ENCODE measurements at places on chromosomes 1 and 21. TPM values are rescaled to one million over a fixed set of nuclear protein-coding genes. Genes with fewer than 3 reads are reported as not detected.
A peak's percentile ranks its signal among the peaks of the same experiment; 100 is the strongest.

The NSUN4 gene
- total RNA-seq, result 44.4 TPM

The B3GALT2 gene
- total RNA-seq, result 0.07 TPM

The C1orf185 gene
- not detected for total RNA-seq

The CFAP107 gene
- not detected for total RNA-seq

The CR1 gene
- total RNA-seq, result 0.20 TPM

GRCh38 chr1:6391951-6392808 lies 1.4 kb downstream of the ACOT7 start:
- H3K4me3 ChIP-seq, result peak overlapping the region; percentile 91
- H3K27me3 ChIP-seq, result no peaks in the 10 kb centered on the region
- H3K36me3 ChIP-seq, result no peaks in the 10 kb centered on the region
- no peak for DNase-seq
- peak overlapping the region; percentile 91 for H3K27ac ChIP-seq
- peaks cover 20% of the 10 kb centered on the region for H3K4me1 ChIP-seq

- H3K27ac ChIP-seq, result no peak overlapping the region
- H3K27me3 ChIP-seq, result no peaks in the 10 kb centered on the region
- no peaks in the 10 kb centered on the region for H3K4me1 ChIP-seq
- H3K36me3 ChIP-seq, result peaks cover 10% of the 10 kb centered on the region
Observed at GRCh38 chr1:40722622-40723021, 31.1 kb downstream of the NFYC start.

- H3K4me1 ChIP-seq, result no peaks in the 10 kb centered on the region
- H3K27ac ChIP-seq, result no peak overlapping the region
- H3K4me3 ChIP-seq, result no peak overlapping the region
- H3K36me3 ChIP-seq, result peaks cover 60% of the 10 kb centered on the region
- H3K27me3 ChIP-seq, result no peaks in the 10 kb centered on the region
Observed at GRCh38 chr1:32047701-32048100, 25.0 kb upstream of the TMEM39B start.

- peaks cover 79% of the 10 kb centered on the region for H3K36me3 ChIP-seq
- no peak overlapping the region for H3K4me3 ChIP-seq
- no peak overlapping the region for H3K27ac ChIP-seq
- DNase-seq, result no peak
Observed at GRCh38 chr1:109991400-109991925, 6.9 kb downstream of the AHCYL1 start.

DNA sequence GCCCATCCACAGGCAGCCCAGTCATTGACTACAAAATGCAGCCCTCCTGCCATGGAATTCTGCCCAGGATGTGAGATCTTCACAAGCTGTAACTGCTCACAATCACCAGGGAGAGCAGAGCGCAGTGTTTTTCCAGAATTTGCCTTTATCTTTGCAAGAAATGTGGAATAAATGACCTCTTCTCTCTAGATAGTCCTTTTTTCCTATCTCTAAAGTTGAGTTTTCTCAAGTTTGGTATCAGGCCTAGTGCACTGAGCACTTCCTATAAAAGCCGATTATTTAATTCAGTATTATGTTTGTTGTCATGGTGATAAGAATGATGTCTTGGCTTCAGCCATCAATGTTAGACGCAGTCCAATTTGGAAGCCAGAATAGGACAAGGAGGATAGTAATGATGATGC lies 246.9 kb upstream of the IRF2BP2 start:
- peaks cover 4% of the 10 kb centered on the region for H3K4me1 ChIP-seq
- no peaks in the 10 kb centered on the region for H3K36me3 ChIP-seq
- H3K4me3 ChIP-seq, result no peak overlapping the region

GRCh38 chr1:201740086-201740541 lies 88.8 kb upstream of the IPO9 start:
- H3K4me1 ChIP-seq, result peaks cover 14% of the 10 kb centered on the region
- no peak overlapping the region for H3K27ac ChIP-seq
- H3K36me3 ChIP-seq, result no peaks in the 10 kb centered on the region
- DNase-seq, result no peak
- no peak overlapping the region for H3K4me3 ChIP-seq
- peaks cover 45% of the 10 kb centered on the region for H3K27me3 ChIP-seq

DNA sequence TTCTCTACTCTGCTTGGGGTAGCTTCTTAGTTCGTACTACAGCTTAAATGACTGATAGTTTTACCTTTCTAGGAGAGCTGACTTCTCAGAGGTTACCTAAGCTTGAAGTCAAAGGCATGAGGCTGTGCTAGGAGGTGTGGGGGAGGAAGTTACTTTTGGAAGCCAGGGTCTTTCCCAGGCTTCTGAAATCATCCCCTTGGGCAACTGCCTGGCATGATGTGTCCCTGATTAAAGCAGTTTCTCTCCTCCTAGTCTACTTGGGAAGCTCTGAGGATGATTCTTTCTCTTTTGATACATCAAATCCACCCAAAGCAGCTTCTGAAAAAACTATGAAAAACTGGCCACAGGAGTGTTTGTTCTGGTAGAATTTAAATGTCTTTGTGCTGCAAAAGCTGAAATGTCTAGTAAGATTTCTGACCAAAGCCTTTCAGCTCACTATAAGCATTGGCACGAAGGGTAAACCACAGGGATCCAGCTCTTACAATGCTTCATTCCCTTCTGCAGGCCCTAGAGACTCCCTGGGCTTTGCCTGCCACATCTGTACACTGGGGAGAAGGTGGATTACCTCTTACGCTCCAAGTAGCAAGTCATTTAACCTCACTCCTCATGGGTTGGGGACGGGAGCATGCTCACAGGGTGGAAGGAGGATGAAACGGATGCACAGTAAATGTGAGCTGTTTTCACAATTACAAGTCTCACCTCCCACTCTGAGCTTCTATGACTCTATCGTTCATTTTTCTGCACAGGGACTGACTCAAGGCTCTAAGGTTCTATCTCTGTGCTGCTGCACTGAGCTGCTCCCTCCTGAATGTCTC lies 59.6 kb downstream of the RUNX1 start:
- no peak for DNase-seq
- no peaks in the 10 kb centered on the region for H3K27me3 ChIP-seq
- H3K4me1 ChIP-seq, result peaks cover 51% of the 10 kb centered on the region
- no peaks in the 10 kb centered on the region for H3K36me3 ChIP-seq
- no peak overlapping the region for H3K4me3 ChIP-seq
- no peak overlapping the region for H3K27ac ChIP-seq

DNA sequence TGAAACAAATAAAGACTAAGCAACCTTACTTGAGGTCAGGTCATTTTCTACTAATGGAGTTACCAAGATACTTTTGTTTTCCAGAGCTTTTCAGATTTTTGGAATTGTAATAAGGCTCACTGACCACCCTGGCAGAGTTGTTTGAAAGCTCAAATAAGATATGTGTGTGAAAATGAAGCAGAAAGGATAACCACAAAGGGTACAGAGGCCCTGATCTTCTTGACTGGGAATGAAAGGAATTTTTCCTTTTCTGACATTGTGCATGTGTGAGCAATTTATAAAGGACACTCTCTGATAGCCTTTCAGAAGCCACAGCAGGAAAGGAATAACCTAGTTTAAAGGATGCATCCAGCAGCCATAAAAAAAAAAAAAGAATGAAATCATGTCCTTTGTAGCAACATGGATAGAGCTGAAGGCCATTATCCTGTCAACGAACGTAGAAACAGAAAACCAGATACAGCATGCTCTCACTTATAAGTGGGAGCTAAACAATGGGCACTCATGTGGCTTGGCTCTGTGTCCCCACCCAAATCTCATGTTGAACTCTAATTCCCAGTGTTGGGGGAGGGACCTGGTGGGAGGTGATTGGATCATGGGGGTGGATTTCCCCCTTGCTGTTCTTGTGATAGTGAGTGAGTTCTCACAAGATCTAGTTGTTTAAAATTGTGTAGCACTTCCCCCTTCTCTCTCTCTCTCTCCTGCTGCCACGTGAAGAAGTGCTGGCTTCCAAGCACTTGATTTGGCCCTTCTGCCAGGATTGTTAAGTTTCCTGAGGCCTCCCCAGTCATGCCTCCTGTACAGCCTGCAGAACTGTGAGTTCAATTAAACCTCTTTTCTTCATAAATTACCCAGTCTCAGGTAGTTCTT lies 3.1 kb upstream of the SRP9 start:
- H3K36me3 ChIP-seq, result peaks cover 15% of the 10 kb centered on the region
- H3K4me3 ChIP-seq, result no peak overlapping the region
- no peak for DNase-seq
- peaks cover 12% of the 10 kb centered on the region for H3K4me1 ChIP-seq
- no peaks in the 10 kb centered on the region for H3K27me3 ChIP-seq

DNA sequence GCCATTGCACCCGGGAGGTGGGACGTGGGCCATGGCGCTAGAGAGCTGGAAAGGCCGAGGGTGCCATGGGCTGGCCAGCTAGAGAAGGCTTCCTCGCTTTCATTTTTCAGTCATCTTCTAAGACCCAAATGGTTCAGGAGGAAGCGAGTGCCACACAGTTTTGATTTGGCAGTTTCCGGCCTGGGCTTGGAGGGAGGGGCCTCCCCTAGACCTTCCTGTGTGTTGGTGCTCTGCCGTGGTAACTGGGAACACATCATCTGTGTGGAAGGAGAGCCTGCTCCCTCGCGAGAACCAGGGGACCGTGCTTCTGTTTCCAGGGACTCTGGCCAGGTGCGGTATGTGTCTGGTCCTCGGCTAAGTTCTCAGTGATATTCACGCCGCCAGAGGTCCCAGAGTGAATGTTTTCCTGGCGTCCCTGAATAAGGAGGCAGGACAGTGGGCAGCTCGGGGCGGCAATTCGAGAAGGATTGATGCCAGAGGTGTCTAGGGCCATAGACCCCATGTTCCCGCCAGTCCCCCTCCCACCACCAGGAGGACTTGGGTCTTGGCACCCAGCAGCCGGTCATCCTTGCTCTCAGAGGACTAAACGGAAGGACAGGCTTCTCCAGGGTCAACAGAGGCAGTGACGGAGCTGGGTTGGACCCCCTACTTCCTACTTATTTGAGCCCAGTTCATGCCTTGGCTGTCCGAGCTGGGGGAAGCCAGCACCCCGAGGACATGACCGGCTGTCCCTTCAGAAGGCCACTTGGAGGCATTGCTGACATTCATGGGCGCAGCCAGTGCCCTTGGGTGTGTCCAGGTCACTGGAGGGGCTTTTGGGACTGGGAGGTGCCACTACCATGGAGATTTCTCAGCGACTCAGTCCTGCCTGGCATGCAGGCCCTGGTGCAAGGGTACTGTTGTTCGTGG lies 2.7 kb upstream of the NPHP4 start:
- peaks cover 62% of the 10 kb centered on the region for H3K4me1 ChIP-seq
- no peaks in the 10 kb centered on the region for H3K27me3 ChIP-seq
- H3K36me3 ChIP-seq, result peaks cover 19% of the 10 kb centered on the region
- no peak for DNase-seq
- no peak overlapping the region for H3K4me3 ChIP-seq

- no peak overlapping the region for H3K4me3 ChIP-seq
- DNase-seq, result no peak
- H3K4me1 ChIP-seq, result peaks cover 7% of the 10 kb centered on the region
- no peaks in the 10 kb centered on the region for H3K36me3 ChIP-seq
- no peaks in the 10 kb centered on the region for H3K27me3 ChIP-seq
Observed at GRCh38 chr1:31870086-31870736, 54.4 kb upstream of the SPOCD1 start.

DNA sequence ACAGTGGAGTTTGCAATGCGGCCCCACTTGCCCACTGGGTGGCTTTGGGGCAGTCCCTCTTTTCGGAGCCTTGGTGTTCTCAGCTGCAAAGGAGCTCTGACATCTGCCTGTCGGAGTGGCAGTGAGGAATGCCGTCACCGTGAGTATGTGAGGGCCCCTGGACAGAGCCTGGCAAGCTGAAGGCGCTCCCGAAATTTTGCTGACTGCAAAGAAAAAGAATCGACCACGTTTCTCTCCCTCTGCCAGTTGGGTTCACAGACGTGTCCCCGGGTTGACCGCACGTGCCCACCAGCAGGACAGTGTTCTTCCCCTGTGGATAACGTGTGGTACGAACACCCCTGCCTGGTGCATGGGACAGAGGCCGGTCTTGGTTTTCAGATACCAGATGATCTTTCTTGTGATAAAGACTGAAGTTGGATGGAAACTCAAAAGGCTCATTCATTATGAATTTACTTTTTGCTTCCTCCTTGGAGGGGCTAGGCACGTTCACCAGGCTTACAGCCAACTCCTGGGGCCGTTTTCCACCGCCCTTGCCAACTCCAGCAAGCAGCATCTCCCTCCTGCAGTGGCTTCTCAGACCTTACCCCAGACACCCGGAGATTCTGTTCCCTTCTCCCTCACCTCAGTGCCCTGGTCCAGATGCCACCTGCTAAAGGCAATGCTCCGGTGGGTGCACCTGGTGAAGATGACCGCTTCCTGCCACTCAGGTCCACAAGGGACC lies 29.7 kb downstream of the ECE1 start:
- H3K4me3 ChIP-seq, result peak overlapping the region; percentile 29
- no peaks in the 10 kb centered on the region for H3K27me3 ChIP-seq
- H3K27ac ChIP-seq, result no peak overlapping the region
- peaks cover 6% of the 10 kb centered on the region for H3K36me3 ChIP-seq
- no peak for DNase-seq

DNA sequence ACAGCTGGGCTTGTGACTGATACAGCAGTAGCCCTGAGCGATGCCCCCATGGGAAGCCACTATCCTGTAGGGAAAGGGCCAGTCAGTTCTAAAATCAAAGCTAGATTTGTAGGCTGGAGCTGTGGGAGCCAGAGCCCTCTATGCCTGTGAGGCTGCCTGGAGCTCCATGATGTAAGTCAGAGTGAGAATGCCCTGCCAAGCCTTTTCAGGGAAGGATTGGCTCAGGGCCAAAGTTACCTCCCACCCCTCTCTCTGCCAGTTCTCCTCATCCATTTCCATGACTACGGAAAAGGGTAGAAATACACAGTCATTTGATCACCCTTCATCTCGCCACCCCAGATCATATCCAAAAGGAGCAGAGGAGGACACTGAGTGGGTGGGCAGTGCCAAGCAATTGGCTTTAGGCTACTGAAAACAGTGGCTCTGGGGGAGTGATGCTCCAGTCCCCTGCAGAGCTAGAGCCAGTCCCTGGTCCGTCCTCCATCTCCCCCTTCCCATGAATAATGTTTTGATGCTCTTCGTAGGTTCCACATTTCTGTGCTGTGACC lies 59.5 kb upstream of the KCNA3 start:
- H3K36me3 ChIP-seq, result no peaks in the 10 kb centered on the region
- no peak overlapping the region for H3K4me3 ChIP-seq
- DNase-seq, result no peak
- H3K4me1 ChIP-seq, result no peaks in the 10 kb centered on the region

- H3K36me3 ChIP-seq, result no peaks in the 10 kb centered on the region
- no peak overlapping the region for H3K27ac ChIP-seq
- H3K4me1 ChIP-seq, result no peaks in the 10 kb centered on the region
- H3K27me3 ChIP-seq, result no peaks in the 10 kb centered on the region
- no peak overlapping the region for H3K4me3 ChIP-seq
Observed at GRCh38 chr1:90480271-90480835, 236.7 kb downstream of the BARHL2 start.
